Adipocyte (in vitro differentiated cells): ENCODE measurements at places on chromosomes 4 and X.

DNA sequence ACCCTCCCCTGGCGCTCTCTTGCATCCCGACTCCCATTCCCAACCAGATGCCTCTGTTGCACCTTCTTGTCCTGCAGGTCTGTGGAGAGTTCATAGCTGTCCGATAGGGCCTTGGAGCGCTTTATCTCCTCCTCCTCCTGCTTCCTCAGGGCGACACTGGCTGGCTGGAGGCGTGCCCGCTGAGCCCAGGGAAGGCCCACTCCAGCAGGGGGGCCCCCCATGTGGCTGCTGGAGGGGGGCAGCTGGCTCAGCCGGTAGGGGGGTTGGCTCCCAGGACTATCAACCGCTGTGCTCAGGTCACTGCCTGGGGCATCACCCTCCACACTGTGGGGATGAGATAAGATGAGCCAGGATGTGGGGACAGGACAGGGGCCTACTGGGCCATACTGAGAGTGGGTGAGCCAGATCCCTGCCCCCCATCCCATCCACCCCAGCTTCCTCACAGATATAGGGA, 25.6 kb downstream of the IQSEC2 start:
- DNase-seq, result no peak

DNA sequence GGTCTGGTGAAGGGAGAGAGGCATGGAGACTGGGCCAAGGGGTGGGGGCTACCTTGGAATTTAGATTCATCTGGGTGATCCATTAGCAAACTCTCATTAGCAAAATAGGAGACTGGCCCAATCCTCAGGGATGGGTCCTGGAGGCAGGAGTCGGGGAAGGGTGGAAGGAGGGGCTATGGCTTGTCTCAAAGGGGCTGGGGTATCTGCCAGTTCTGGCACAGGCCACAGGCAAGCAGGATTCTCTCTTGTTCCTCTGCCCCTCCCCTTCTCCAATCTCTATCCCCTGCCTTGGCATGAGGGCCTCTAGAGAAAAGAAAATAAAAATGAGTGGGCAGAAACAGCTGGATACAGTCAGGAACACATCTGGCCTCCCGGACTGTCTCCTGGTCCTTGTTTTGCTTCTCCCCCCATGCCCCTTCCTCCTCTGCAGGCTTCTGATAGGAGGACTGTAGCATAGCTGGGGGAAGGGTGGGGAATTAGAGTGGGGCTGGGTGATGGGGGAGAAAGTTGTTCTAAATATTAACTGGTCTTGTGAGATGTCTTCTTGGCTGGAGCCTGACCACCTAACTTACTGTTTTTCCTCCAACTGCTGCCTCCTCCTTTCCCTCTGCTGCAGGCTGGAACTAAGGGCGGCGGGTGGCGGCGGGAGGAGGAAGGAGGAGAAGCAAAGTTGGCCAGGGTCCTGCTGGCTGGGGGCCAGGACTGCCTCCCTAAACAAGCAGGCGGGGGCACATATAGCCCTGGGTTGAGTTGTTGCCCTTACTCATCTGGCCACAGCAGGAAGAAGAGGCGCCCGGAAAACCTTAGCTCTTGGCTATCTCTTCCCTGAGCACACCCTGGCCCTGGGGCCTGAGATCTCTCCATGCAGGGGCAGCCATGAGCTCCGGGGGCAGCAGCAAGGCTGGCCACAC, 53.3 kb upstream of the LAS1L start:
- DNase-seq, result peak; percentile 59

DNA sequence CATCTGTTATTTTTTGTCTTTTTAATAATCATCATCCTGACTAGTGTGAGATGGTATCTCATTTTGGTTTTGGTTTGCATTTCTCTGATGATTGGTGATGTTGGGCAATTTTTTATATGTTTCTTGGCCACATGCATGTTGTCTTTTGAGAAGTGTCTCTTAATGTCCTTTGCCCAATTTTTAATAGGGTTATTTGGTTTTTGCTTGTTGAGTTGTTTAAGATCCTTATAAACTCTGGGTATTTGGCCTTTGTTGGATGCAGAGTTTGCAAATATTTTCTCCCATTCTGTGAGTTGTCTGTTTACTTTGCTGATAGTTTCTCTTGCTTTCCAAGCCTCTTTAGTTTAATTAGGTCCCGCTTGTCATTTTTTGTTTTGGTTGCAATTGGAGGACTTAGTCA, 152.1 kb upstream of the MED14 start:
- DNase-seq, result peak; percentile 22

- DNase-seq, result no peak
Measured at GRCh38 chrX:5307416-5307815, 921.3 kb downstream of the NLGN4X start.
